T-helper 1 cell (primary cell): ENCODE measurements at places on chromosomes 6 and 20.

- no peak for DNase-seq
Observed at GRCh38 chr20:58375759-58376352, 13.2 kb upstream of the VAPB start.

DNA sequence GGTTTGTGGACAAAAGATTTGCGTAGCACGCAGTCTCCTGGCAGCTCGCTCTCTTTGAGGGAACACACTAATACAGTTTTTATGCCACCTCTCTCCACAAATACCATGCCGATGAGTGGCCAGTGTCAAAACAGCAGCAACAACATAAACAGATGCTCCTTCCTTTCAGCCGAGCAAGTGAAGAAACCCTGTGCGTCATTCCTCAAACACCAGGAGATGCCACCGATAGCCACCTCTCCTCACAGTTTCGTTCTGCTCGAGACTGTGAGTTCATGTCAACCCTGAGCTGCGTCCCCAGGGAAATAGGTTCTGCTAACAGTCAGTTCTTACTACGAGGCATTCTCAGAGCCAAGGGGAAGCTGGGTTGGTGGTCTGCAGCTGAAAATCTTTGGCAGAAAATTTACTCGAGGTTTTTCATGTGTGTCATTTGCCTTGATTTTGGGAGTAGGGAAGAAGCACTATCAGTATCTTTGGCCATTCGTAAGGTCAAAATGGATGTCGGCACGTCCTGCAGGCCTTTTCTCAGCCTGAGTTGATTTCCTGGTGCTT, 59.9 kb downstream of the EYA2 start:
- DNase-seq: no peak

GRCh38 chr20:24808616-24809015, 140.5 kb upstream of the CST7 start:
- no peak for DNase-seq

DNA sequence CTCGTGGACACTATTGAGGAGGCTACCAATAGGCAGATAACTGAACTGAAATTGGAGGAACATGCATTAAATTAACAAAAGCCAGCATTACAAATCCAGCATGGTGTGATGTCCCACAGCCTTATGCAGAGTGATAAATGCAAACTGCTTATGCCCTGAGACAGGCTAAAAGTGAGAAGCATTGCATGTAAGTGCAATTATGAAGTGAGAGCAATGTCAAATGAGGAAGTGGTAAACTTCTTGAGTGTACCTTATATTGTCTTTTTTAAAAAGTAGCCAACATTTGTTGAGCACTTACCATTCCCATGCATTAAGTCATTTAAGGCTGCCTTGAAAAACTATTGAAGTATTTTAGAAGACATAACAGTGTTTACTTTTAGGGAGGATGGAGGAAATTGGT, 212.2 kb downstream of the TBC1D7 start:
- no peak for DNase-seq

DNA sequence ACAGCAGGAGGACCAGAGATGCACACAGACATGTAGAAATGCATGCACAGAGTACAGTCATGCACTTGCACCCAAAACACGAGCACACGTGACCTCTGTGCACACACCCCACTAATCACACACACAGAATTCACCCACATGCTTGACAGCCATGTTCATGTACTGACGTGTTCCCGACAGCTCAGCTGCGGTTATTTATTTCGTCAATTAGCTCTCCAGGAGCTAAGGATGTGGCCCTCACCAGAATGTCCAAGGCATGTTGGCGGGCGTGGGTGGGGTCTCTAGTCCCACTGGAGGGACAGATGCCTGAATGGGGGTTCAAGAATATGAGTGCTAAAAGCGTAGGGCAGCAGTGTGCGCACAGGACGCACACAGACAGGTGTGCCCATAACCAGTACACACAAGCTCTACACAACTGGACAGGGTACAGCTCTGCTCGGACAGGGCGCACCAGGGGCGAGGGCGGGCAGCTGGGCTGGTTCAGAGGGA, 571 bp upstream of the PRPF6 start:
- DNase-seq: no peak

DNA sequence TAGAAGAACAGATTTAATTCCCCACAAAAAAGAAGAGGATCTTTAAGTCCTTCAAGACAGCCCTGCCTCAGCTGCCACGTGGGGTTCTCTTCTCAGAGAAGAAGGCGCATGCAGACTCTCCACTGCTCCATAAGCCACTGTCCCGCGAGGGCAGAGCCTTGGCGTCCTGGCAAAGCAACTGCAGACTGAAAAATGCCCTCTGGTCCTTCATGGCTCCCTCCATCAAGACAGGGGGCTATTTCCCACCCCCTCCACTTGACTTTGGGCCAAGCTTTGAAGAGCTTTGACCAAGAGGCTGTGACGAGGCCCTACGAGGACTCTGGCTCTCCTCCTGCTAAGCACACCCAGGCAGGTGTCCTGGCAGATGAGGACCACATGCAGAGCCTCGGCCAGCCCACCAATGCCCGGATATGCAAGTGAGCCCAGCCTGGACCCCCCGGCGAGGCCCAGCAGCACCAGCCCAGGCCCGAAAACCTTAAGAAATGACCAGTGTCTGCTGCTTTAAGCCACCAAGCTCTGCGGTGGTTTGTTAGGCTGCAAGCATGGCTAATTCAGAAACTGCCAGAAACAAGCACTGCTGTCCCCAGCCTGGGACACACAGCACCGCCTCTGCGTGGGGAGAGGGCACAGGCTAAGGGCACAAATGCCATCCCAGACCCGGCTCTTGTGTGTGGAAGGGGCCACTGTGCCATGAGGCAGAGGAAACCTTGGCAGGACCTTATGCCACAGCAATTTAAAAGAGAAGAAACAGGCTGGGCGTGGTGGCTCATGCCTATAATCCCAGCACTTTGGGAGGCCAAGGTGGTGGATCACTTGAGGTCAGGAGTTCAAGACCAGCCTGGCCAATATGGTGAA, 16.1 kb downstream of the GMEB2 start:
- DNase-seq: no peak

DNA sequence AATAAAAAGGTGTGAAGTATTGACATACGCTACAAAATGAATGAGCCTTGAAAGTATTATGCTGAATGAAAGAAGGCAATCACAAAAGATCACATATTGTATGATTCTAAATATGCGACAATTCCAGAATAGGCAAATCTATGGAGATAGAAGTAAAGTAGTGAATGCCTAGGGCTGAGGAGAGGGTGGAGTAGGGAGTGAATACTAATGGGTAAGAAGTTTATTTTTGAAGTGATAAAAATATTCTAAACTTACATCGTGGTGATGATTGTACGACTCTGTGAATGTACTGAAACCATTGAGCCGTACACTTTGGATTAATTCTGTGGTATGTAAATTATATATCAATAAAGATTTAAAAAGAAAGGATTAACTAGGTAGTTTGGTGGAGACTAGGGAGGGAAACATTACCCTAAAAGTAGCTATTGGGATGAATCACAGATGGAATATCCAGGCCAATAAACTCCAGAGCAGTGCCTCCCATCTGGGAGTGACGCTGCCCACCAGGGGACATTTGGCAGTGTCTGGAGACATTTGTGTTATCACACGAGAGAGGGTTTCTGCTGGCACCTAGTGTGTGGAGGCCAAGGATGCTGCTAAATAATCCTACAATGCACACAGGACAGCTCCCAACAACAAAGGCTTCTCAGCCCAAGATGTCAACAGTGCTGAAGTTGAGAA, 214.2 kb upstream of the PCSK2 start:
- no peak for DNase-seq

GRCh38 chr6:17897681-17898080, 89.8 kb downstream of the KIF13A start:
- DNase-seq: no peak

GRCh38 chr20:35544436-35544835, 2.6 kb downstream of the ERGIC3 start:
- DNase-seq: no peak

DNA sequence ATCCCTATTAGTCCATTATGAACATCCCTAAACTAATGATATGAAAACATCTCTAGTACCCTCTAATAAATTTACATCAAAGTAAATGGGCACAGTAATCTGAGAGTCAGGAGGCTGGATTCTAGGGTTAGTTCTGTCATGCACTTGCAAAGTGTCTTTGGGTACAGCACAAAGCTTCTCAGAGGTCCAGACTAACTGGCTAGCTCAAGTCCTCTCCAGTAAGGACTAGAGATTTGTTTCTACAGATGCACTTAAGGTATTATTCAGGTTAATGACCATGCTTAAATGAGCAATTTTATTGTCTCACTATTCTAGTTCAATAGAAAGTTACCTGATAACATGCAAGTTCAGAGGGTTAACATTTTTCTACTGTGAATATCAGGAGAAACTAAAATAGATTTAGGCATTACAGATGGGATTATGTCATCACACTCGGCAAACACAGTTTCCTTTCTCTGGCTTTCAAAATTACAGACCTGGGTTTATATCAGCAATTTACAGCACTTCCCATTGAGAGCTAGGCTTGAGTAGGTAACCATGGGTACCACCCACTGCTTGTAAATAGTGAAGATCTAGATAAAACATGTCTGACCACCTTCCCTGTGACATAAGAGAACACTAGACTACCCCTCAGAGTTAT, 402.9 kb upstream of the RUNX2 start:
- no peak for DNase-seq

GRCh38 chr20:63889241-63890200, 5.4 kb upstream of the DNAJC5 start:
- DNase-seq: no peak

GRCh38 chr20:8246716-8247115, 114.7 kb downstream of the PLCB1 start:
- DNase-seq: no peak

- no peak for DNase-seq
Observed at GRCh38 chr6:51927450-51927849, 160.0 kb downstream of the PKHD1 start.

- DNase-seq: no peak
Observed at GRCh38 chr6:54920628-54921027, 74.1 kb downstream of the FAM83B start.

DNA sequence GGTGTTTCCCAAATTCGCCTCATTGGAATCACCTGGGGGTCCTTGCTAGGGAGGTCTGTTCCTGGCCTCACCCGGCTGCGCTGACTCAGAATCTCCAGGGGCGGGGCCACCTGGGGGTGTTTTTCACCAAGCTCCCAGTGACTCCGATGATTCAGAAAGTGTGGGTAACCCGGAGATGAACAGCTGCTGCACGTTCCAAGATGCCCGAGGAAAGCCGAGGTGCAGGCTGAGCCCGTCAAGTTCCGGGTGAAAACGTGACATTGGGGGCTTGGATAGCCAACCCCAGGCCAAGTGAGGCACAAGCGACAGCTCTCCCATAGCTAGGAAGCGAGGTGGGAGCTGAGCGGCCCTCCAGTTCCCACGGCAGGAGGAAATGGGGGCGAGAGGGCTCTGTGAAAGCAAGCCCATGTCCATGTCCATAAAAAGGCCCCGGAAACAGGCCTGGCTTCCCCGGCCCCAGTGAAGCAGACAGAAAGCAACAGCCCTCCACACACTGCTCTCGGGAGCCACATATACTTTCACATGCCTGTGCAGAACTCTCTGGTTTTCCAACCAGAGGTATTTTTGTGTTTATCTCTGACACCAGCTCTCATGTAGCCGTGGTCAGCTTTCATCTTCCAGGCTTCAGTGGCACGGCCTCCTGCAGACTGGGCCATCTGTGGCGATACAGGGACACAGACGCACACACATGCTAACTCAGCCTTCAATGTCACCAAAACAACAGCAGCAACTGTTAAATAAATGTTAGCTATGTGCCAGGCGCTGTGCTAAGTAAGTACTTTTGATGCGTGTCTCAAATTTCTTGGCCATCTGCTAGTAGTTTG, 90.7 kb upstream of the CCDC28A start:
- DNase-seq: no peak

DNA sequence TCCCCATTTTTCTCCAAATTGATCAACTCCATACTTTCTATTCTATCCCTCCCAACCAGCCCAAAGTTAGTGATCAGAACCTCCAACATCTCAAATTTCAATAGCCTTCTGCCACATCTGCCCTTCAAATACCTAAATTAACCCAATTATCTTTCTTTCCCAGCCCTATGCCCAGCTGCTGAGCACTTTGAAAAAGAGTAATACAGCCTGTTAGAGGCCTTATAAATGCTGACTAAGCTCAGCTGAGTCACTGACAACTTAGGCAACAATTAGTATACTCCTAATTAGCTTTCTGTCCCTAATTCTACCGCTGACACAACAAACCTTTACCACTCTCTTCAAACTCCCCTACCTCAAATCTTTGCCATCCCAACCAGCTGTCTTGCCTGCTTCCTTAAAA, 23.5 kb downstream of the RUNX2 start:
- no peak for DNase-seq

DNA sequence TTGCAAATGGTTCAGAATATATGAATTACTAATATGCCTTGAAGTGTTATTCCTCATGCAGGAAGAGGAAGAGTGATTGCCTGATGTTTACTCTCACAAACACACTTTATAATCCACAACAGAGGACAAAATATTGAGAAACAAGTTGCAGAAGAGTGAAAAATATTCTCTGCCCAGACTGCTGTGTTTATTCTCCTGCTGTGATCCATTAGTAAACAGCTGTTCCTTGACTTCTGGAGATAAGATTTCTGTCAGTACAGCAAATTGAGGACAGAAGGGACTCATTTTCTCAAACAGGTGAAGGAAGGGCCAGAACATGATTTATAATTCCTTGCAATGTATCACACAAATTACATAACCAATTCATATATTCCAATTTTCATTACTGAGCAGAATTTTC, 148.0 kb downstream of the EPM2A start:
- DNase-seq: no peak

- DNase-seq: no peak
Observed at GRCh38 chr6:107679457-107679856, 144.7 kb downstream of the SCML4 start.

DNA sequence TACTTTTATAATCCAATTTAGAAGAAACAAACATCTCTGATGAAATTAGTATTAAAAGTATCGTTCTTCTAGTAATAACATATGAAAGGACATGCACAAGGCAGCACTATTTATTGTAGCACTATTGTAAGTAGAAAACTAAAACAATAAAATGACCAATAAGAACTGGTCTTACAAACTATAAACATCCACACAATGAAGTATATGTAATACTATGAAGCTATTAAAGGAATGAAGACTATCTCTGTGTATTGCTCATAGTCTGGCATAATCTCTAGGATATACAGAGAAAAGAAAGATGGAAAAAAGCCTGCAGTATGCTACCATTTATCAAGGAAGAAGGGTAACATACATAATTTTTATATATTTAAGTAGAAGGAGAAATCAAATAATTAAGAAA, 16.7 kb downstream of the LCA5 start:
- DNase-seq: no peak

- no peak for DNase-seq
Observed at GRCh38 chr6:111993342-111993741, 60.6 kb upstream of the CCN6 start.
